Iris pigment epithelial cell (primary cell): ENCODE measurements at places on chromosomes 7 and 10.
A peak's percentile ranks its signal among the peaks of the same experiment; 100 is the strongest.

GRCh38 chr7:85000735-85001350 lies 186.0 kb downstream of the SEMA3D start:
- DNase-seq = no peak

DNA sequence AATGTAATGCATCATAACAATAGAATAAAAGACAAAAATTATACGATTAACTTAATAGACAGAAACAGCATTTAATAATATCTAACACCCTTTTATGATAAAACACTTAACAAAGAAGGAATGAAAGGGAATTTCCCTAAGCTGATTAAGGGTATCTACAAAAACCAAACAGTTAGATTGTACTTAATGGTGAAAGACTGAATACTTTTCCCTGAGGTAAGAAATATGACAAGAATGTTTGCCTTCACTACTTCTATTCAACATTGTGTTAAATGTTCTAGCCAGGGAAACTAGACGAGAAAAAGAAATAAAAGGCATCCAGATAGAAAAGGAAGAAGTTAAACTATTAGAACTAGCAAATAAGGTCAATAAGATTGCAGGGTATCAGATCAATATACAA lies 276.9 kb downstream of the BAMBI start:
- DNase-seq = peak; percentile 59

- no peak for DNase-seq
Observed at GRCh38 chr10:17464545-17464944, 10.2 kb upstream of the ST8SIA6 start.

GRCh38 chr7:15862016-15862780 lies 175.7 kb upstream of the MEOX2 start:
- no peak for DNase-seq

- no peak for DNase-seq
Observed at GRCh38 chr7:135748770-135749169, at the start of gene FAM180A. Gene FAM180A (minus strand): TSS chr7:135748813. CDS start chr7:135748580, 233 bp downstream.
